ENCODE measurements at places on chromosomes 11 and 22.

DNA sequence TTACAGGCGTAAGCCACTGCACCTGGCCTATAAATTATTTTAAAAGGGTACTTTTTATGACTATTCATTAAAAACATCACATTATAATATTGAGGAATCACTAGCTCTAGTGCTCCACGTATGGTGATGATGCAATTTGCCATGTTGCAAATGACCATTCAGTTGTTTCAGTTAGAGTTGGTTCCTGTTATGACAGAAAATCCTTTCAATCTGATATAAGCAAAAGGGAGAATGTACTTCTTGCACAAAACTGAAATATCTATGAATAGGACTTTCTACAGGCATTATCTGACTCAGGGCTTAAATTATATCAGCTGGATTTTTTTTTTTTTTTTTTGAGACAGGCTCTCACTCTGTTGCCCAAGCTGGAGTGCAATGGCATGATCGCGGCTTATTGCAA lies 45.6 kb upstream of the RRM1 start:
- DNase-seq, result no peak

GRCh38 chr22:46150655-46151477 lies 540 bp downstream of the PPARA start:
- DNase-seq, result peak; percentile 43

DNA sequence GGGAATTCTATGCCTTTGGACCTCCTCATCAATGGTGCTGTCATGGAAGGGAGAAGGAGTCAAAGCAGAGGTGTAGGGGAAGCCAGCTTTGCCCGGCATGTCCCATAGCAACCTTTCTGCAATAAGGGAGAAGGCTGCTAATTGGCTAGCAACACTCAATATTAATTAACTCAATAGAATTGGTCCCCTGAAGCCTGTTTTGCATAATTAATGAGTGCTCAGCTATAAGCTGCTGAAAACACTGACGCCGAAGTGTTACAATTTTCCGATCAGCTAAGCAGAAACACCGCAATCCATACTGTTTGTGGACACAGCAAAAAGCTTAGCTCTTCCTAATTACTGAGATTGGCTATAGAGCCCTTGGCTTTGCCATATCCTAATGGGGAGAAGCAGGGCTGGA lies 245.0 kb downstream of the CSNK2A3 start:
- DNase-seq, result no peak

- DNase-seq, result no peak
These were observed 11.6 kb downstream of the SMIM38 start for GRCh38 chr11:69167130-69167915.

DNA sequence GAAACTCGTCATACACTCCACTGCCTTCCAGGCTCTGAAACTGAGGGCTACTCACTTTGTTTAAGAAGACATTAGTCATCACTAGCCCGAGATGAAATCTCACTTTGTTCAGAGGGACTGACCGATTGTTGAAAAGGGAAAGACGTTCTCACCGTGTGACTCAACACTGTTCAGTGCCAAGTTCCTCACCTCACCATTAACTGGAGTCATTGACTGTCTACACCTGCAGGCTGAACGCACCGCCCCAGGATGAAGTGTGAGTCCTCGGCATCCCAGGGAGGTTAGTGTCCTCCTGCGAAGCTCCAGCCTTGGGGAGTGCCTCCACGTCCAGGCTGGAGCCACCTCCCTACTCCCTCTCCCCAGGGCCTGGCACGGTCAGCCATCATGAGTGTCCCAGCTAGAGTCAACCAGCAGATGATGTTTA lies 30.4 kb downstream of the FADD start:
- DNase-seq, result no peak

DNA sequence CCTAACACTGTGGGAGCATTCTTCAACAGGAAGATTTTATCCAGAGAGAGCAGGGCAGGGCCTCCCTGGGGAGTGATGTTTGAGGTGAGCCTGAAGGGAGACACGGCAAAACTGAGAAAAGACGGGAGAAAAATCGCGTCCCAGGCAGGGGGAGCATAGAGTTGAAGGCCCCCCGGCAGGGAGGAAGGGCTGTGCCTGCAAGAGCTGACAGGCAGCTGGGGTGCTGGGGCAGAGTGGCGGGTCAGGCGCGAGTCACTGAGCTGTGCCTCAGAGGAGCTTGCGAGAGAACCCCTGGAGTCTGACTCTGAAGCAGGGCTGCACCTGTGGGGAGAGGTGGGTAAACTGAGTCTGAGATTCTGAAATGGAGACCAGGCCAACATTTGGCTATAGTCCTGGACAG lies 14.8 kb downstream of the PKNOX2 start:
- DNase-seq, result no peak

DNA sequence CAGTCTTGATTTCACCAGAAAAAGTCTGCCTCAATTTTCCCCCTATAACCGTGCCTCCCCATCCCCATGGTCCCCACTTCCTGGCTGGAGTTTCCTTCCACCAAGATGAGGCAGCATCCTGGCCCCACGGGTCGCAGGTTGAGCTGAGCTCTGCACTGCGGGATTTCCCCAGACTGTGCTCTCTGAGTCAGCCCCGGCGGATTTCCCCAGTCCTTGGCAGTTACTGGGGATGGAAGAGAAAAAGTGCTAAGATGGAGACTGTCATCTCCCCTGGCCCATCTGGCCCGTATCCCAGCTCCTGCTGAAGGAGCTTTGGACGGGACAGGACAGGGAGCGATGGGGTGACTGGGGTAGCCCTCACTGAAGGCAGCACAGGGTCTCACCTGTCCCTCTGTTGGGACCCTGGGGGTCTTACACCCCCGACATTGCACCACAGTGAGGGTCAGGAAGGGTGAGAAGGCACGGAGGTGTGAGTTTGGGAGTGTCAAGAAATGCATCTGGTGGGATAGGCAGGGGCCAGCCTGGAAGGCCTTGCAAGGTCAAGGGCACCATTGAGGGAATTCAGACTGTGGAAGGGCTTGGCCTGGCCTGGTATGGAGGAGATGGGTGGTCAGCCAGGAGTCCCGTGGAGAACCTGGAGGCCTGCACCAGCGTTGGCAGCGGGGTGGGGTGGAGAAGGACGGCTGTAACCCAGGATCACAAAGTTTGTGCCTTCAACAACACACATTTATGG lies 36.5 kb downstream of the NADSYN1 start:
- DNase-seq, result peak; percentile 72

DNA sequence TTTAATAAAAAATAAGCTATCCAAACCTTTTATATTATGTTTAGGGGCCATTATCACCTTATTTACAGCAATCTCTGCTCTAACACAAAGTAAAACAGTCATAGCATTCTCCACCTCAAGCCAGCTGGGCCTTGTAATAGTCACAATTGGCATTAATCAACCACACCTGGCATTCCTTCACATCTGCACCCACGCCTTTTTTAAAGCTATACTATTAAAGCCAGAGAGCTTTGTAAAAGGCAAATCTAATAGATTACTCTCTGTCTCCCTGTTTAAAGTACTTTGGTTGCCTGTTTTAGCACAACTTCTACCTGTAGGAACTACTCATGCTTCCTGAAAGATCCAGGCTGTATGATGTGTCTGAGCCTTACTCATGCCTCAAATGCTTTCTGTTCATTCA lies 113.1 kb downstream of the CSNK2A3 start:
- DNase-seq, result no peak

GRCh38 chr11:101881586-101881985 lies 33.2 kb upstream of the CEP126 start:
- no peak for DNase-seq

DNA sequence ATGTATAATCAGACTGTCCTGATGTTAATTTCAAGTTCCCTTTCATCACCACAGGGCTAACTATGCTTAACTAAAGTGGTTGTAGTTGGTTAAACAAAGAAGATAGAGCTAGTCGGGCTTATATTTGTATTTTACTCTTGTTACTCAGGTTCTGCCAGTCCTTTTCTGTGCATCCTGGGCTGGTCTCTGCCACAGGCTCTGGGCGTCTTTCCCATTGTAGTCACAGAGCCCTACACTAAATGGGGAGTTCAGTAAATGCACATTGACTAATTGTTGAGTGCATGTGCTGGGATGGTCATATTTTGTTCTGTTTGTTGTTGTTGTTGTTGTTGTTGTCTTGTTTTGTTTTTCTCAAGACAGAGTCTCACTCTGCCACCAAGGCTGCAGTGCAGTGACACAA lies 125.4 kb upstream of the PGR start:
- DNase-seq, result no peak

DNA sequence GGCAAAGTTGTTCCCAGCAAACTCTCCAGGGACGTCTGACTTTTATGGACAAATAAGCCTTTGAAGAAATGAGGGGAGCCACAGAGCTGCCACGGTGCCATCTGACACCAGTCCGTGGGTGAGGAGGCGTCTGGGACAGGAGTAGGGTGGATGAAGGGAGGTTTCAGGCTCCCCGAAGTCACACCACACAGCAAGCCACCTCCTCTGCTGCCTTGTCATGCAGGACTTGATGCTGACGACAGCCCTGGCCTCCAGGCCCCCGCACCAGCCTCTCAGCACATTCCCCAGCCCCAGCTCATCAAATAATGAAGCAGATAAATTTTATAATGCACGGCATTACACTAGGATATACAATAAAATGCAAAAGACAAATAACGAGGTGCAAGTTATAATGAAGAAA lies 156.5 kb downstream of the CEP164 start:
- DNase-seq, result no peak

GRCh38 chr11:44186321-44186930 lies 90.9 kb downstream of the EXT2 start:
- DNase-seq, result no peak

DNA sequence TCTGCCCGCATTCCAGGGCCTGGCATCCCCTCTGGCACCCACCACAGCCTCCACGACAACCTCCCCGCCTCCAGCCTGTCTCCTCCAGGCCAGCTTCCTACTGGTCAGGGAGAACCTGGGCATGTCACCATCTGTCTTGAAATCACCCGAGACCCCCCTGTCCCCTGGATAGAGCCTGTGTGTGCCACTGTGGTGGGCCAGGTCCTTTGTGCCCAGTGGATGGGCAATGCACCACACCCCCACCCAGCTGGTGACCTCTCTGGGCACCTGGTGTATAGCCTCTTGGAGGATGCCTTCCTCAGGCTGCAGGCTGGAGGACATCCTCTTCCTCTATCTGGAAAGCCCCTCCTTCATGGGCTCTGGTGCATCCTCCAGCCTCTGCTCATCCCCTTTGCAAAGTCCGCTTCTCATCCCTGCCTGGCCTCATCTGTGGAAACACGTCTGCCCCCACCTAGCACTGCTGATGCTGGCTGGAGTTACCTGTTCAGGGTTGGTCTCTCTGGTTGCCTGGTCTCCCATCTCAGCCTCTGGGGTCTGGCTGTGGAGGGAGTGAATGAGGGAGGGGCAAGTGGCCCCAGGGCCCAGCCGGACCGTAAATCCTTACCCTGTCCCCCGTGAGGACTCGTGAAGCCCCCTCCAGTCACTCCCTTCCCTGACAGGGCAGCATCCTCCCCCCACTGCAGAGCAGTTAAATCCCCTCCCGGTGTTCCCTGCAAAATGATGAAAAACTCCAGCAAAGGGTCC lies 589.6 kb downstream of the TBC1D22A start:
- no peak for DNase-seq

- DNase-seq, result no peak
These were observed 48.1 kb upstream of the SHISAL1 start for GRCh38 chr22:44360668-44361381.
